ENCODE measurements at places on chromosomes 16 and 17.

GRCh38 chr17:73196500-73196899 is 3.6 kb downstream of the COG1 start:
- DNase-seq = peak; percentile 69

DNA sequence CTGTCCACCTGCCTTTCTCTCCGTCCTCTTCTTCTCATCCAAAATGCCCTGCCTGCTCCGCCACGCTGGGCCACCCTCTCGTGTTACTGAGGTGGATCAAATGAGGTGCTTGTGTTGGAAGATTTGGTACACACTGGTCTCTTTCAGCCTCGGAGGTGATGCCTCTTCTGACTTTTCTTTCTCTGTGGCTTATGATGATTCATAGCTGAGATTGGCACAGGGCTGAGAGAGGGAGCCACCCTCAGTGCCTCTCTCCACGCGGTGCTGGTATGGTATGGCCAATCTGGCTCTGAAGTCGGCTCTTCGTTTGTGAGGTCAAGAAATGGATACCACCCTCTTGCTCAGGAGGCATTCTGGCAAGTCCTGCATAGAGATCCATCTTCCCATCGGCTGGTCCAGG is 82.4 kb downstream of the PLCG2 start:
- DNase-seq = no peak

GRCh38 chr17:30580916-30581315 is 103.7 kb downstream of the GOSR1 start:
- DNase-seq = no peak

DNA sequence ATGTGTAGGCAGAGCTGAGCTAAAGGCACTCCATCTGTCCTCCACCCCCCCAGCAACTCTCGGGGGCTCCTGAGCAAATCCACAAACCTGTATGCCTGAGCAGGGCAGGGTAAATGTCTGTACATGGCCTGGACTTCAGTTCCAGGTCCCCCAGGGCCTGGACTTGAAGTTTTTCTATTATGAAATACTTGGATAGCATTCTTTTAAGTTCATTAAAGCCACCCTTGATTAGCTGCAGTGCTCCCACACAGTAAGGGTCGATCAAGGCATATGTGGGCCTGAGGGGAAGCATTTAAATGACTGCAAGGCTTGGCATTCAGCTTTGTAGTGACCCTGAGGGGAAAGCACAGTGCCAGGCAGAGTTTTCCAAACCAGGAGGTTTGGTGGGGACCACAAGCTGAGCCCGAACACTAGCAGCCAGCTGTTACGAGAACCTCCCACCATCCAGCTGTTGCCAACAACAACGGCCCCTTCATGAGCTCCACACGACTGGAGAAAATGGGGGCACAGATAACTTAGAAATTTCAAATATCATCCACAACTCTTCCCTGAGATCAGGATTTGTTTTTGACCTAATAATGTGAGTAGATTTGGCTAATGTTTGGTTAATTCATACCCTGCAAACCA is 6.7 kb downstream of the FAM117A start:
- no peak for DNase-seq

DNA sequence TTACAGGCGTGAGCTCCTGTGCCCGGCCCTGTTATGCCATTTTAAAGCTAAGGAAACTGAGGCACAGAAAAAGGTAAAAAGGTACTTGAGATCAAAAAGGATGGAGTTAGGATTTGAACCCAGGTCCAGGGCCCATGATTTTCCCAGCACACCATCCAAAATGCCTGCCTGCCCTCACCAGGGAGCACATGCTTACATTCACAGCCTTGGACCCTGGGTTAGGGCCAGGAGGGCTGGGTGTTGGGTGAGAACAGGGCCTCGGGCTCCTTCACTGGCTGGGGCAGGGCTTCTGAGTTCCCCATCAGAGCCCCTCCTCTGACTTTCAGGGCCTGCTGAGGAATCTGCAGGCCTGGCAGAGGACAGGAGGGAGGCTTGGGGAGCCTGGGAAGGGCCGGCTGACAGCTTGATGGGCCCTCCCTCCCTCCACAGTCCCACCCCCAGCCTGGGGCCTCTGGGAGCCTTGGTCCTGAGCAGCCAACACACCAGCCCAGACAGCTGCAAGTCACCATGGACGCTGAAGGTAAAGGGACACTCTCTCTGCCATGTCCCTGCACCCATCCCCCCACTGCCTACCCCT is at the start of gene QPRT:
Gene QPRT, plus strand, starts transcription at position 490 of the 577 bp plus-strand sequence. Its CDS starts 18 bp downstream, at position 508.
- peak; percentile 75 for DNase-seq

- DNase-seq = no peak
These were observed 118.9 kb downstream of the MSI2 start for GRCh38 chr17:57375040-57375769.

DNA sequence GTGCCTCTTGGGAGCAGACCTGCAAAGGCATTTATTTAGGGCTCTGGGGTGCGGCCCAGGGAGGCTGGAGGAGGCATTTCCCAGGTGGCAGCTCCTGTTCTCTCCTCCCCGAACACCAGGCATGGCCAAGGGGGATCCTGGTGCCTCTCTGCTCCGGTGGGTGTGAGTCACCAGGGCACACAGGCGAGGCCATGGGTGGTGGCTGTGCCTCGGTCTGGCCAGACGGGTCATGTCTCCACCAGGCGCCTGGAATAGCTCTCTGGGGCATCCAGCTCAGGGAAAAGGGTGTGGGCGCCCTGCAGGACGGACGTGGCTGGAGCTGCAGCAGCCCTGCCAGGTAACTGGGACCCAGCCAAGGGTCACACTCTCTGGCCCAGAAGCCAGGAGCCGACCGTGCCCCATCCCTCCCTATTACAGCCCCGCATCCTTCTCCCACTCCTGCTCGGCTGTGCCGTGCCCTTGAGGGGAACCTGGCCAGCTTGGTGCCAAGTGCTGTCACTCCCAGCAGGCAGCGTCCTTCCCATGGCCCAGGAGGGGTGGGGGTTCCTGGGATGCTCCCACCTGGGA is 25.8 kb downstream of the SOX8 start:
- DNase-seq = no peak
